ENCODE measurements at places on chromosomes 2 and 18.
A peak's percentile ranks its signal among the peaks of the same experiment; 100 is the strongest.

- DNase-seq, result no peak
Observed at GRCh38 chr18:4119813-4120212, 335.3 kb downstream of the DLGAP1 start.

GRCh38 chr2:147567136-147567535 lies 277.7 kb upstream of the ACVR2A start:
- DNase-seq, result no peak

DNA sequence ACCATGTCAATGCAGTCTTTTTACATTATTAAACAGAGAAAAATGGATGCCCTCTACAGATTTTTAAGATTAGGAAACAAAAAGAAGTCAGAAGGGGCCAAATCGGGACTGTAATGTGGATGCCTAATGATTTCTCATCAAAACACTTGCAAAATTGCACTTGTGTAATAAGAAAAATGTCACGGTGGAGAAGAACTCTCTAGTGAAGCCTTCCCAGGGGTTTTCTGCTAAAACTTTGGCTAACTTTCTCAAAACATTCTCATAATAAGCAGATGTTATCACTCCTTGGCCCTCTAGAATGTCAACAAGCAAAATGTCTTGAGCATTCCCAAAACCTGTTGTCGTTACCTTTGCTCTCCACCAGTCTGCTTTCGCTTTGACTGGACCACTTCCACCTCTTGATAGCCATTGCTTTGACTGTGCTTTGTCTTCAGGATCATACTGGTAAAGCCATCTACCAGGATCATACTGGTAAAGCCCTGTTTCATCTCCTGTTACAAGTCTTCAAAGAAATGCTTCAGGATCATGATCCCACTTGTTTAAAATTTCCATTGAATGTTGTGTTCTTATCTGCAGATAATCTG lies 226.8 kb downstream of the TNS1 start:
- no peak for DNase-seq

DNA sequence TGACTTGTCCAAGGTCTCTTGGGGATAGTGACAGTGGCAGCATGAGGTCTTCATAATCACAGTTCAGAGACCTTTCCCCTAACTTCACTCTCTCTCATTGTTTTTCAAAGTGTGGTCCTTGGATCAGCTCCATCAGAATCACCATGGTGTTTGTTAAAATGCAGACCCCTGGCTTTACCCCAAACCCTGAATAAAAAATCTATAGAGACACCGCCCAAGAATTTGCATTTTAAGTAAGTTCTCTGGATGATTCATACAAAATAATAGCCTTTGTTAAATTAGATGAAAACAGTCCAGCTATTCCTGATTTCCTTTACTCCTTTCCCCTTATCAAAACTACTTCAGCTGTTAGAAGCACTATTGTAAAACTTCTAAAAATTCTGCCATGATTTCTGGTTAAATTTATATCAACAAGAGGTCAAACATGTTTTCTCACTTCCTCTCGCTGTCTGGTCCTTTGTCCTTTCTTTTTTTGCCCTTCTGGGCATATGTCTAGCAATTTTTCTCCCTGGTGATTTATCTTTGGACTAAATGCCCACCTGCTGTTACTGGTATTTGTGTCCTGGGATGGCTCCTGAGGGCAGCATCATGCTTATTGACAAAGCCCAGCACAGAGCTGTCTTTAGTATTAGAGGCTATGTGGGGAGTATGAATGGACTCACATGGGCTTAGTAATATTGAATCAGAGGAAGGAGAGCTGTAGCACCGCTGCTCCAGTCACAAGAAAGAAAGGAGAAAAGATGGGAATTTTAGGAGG lies 63.4 kb downstream of the LHCGR start:
- DNase-seq, result no peak

DNA sequence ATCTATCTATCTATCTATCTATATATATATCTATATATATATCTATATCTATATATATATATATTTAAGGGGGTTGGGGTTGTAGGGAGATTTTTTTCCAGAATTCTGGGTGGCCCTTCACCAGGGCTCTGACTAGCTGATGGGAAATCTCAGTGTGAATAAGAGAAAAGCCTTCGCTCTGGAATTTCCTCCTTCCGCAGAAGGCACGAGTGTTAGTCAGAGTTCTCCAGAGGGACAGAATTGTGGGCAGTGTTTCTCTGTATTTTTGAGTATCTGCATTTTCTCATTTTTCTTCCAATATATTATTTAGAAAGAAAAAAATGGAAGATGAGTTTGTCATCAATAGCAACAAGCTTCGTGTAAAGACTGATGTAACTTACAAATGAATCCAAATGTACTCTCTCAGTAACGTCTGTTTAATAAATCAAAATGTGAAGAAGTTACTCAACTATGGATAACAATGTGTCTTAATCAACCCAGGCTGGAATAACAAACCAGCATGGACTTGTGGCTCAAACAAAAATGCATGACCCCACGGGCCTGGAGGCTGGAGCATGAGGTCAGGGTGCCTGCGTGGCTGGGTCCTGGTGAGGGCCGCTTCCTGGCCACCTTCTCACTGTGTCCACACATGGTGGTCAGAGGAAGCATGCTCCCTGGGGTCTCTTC lies 10.6 kb upstream of the SNTG2 start:
- no peak for DNase-seq

- no peak for DNase-seq
Observed at GRCh38 chr2:106097038-106098000, 96.8 kb downstream of the UXS1 start.

DNA sequence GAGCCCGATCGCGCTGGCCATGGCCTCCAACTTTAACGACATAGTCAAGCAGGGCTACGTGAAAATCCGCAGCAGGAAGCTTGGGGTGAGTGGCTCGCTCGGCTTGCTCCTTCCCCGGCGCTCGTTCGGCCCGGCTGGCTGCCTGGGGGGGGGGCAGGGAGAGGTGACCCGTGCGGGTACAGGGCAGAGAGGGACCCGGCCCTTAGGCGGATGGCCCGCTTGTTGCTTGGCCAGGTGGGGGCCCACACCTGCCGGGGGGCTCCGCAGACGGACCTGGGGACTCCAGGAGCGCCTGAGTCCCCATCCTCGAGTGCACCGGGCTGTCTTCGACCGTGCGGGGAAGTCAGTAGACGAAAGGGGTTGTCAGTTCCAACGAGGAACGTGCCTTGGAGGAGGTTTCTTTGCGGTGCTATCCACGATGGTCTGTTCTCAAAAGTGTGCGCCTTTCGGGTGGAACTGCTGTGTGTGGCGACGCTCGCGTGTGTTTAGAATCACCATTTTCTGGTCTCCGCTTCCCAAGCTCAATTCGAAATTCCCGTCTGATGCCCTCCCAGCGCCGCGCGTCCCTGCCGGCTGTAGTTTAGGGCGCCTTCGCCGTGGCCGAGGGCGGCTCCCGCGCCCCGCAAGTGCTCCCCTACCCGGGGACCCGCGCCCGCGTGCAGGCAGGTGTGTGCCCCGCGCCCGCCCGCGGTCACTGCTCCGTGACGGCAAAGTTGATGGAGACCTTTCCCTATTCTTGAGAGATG lies 711 bp downstream of the DOK6 start:
- peak; percentile 56 for DNase-seq

- DNase-seq, result no peak
Observed at GRCh38 chr2:54424555-54425163, 31.5 kb upstream of the SPTBN1 start.

DNA sequence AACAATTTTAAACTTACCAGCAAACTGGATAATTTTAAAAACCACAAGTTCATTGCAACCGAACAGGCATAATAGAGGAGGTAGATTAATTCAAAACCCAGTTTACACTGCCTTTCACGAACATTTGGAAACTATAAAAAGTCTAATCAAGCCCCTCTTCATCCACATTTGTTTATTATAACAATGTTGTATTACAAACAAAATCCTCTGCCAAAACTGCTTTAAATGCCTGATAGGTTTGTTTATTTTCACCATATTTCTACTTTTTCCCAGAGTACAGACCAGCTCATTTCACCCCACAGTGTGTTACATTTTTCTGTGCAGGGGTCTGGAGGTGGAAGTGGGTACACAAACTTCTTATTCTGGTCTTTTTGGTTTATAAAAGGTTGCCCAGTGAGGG lies 184.2 kb downstream of the OSR1 start:
- no peak for DNase-seq

DNA sequence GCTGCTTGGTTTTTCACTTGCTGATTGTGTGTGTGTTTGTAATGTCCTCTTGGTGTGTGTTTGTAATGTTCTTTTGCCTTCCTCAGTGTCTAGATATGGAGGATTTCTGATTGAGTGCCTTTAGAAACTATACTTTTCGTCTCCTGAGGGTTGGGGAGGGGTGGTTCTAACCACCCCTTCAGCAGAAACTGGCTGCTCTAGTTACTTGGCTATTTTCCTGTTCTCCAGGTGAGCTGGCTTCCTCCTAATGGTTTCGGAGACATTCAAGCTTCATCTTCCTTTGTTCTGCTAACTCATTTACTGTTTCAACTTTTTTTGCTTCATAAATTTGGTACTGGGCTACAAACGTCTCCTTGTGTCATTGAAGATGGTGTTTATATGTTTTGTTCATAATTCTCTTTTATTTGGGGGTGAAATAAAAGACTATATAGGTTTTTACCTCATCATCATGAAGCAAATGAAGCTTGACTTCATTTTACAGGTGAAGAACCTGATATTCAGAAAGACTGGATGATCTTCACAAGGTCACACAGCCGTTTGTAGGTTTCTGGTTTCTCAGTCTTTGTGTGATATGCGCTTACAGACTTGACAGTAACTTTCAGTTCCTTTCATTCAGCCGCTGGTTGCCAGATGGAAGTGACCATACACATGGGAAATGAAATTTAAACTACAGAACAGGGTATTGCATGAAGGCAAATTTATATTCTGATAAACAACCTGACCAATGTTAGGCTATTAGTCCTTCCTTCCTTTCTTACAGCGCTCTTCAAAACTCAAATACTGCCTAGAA lies 238.5 kb downstream of the GALR1 start:
- DNase-seq, result no peak

GRCh38 chr18:36744261-36744876 lies 84.4 kb downstream of the TPGS2 start:
- no peak for DNase-seq

DNA sequence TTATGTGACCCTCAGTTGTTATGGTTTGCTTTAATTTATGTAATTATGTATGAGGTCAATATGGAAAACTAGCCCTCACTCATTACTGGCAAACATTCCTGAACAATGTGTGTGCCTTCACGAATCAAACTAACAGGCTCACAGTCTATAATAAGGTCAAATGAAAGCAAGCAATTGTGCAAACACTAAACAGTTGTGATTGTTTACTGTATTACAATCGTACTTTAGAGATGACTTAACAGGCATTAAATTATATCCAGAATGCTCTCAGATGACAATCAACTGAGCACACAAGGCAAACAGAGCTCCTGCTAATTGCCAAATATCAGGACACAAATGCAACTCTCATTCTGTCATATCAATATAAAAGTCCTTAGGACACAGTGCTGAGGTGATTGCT lies 29.5 kb downstream of the COL5A2 start:
- no peak for DNase-seq

GRCh38 chr2:71791501-71792135 lies 338.3 kb downstream of the DYSF start:
- DNase-seq, result peak; percentile 45

GRCh38 chr2:149926149-149926548 lies 338.6 kb upstream of the MMADHC start:
- DNase-seq, result no peak

GRCh38 chr18:1253827-1254226 lies 349.2 kb downstream of the ADCYAP1 start:
- no peak for DNase-seq

- DNase-seq, result no peak
Observed at GRCh38 chr18:11674119-11674518, 14.9 kb upstream of the GNAL start.

DNA sequence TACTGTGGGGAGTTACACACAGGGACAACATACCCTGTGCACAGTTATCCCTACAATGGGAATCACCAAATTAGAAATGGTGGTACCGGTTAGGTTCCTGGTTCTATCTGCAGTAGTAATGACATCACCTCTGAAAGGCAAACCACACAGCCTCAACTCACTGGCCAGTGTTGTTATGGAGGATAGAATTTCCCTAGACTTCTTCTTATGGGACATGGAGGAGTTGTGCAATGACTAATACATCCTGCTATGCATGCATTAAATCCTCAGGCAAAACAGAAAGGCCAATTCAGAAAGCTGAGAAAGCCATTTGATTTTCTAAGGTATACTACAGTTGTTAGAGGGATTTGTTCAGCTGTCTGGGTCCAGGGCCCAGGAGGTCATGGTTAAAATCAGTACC lies 439.3 kb downstream of the TMX3 start:
- no peak for DNase-seq

- DNase-seq, result no peak
Observed at GRCh38 chr2:6968319-6969100, 51.3 kb downstream of the RNF144A start.

- no peak for DNase-seq
Observed at GRCh38 chr2:238137885-238138284, 583 bp upstream of the KLHL30 start.

DNA sequence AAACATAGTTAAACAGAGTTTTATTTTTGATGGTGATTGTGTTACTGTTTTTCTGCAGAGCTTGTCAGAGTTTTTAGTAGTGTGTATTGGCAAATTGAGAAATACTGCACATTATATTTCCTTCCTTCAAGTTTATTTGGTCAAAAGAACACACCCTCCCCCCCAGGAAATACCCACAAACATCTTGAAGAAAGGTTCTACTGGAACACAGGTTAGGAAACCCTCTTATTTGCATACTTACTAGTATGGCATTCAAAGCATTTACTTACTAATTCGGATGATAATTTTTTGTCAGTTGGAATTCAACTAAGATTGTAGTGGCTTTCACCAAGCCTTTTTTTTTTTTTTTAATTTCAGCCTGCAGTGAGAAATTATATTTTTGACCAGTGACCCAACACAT lies 9.1 kb downstream of the CAB39 start:
- DNase-seq, result no peak

- DNase-seq, result peak; percentile 71
Observed at GRCh38 chr18:3603421-3604234, 153.7 kb downstream of the TGIF1 start.

GRCh38 chr18:8020132-8020846 lies 453.2 kb downstream of the PTPRM start:
- DNase-seq, result no peak

- DNase-seq, result no peak
Observed at GRCh38 chr2:31823558-31823957, 187.2 kb downstream of the MEMO1 start.

DNA sequence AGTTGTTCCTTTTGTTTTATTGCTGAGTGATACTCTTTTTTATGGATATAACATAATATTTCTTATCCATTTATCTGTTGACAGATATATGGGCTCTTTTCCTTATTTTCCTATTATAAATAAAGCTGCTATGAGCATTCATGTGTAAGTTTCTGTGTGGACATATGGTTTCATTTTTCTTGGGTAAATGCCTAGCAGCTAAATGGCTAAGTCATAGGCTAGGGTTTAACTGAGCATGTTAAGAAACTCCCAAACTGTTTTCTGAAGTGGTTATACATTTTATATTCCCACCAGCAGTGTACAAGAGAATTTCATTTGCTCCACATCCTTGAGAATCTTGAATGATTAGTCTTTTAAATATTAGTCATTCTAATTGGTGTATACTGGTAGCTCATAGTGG lies 786.6 kb upstream of the CDH2 start:
- DNase-seq, result no peak

GRCh38 chr2:110832740-110833139 lies 100.4 kb downstream of the ACOXL start:
- no peak for DNase-seq

- peak; percentile 61 for DNase-seq
Observed at GRCh38 chr2:85470850-85471800, 52.6 kb downstream of the SH2D6 start.
